Vein endothelial cell (primary cell): ENCODE measurements at places on chromosomes 7 and 10. TPM values are rescaled to one million over a fixed set of nuclear protein-coding genes. Genes with fewer than 3 reads are reported as not detected.

The LLCFC1 gene
- total RNA-seq = not detected in 2 replicates

The TRPV6 gene
- total RNA-seq = not detected in 2 replicates

The SNCG gene
- 53.1 and 60.4 TPM in 2 replicates for total RNA-seq

The WNT2 gene
- under 0.01 and 0.10 TPM in 2 replicates for total RNA-seq

The HOXA3 gene
- 1.1 and 6.5 TPM in 2 replicates for total RNA-seq

The PTEN gene
- total RNA-seq = 77.6 and 114 TPM in 2 replicates

The PIK3AP1 gene
- total RNA-seq = 0.33 and 0.38 TPM in 2 replicates

The ZNF503 gene
- 1.7 and 2.3 TPM in 2 replicates for total RNA-seq

The PRTFDC1 gene
- total RNA-seq = 7.8 and 10.9 TPM in 2 replicates

The CYP26A1 gene
- total RNA-seq = 1.3 TPM in 1 of 2 replicates, not detected in the other

The BTBD16 gene
- not detected in 2 replicates for total RNA-seq

The ARMC3 gene
- not detected in 2 replicates for total RNA-seq

The SEMA4G gene
- 1.9 and 2.9 TPM in 2 replicates for total RNA-seq

The NME8 gene
- not detected in 2 replicates for total RNA-seq

The FBXL13 gene
- 0.76 and 0.98 TPM in 2 replicates for total RNA-seq

The OPN1SW gene
- total RNA-seq = not detected in 2 replicates

The FAM221A gene
- 2.6 and 5.6 TPM in 2 replicates for total RNA-seq

The TFR2 gene
- total RNA-seq = under 0.01 and 0.38 TPM in 2 replicates

The CTTNBP2 gene
- not detected in 2 replicates for total RNA-seq

The BTRC gene
- total RNA-seq = 10.5 and 13.8 TPM in 2 replicates

The BMI1 gene
- total RNA-seq = 33.6 and 45.4 TPM in 2 replicates

The IMMP2L gene
- 6.9 TPM in 2 replicates for total RNA-seq

The CDHR3 gene
- total RNA-seq = 2.1 and 2.6 TPM in 2 replicates

The ZNF467 gene
- 2.7 and 9.5 TPM in 2 replicates for total RNA-seq

The SSC4D gene
- total RNA-seq = 0.38 and 0.65 TPM in 2 replicates

The ZPBP gene
- total RNA-seq = not detected in 2 replicates

The ZNF479 gene
- total RNA-seq = not detected in 2 replicates

The CPN1 gene
- not detected in 2 replicates for total RNA-seq

The UCN3 gene
- not detected in 2 replicates for total RNA-seq

The MOGAT3 gene
- not detected in 2 replicates for total RNA-seq

The TEX36 gene
- total RNA-seq = not detected in 2 replicates

The NPC1L1 gene
- total RNA-seq = not detected in 2 replicates

The C10orf95 gene
- not detected in 2 replicates for total RNA-seq

The NXPH1 gene
- not detected in 2 replicates for total RNA-seq

The SDK1 gene
- total RNA-seq = 0.19 and 0.65 TPM in 2 replicates

The NAT16 gene
- not detected in 2 replicates for total RNA-seq

The ABCC2 gene
- 0.65 and 0.86 TPM in 2 replicates for total RNA-seq

The MOSPD3 gene
- total RNA-seq = 12.0 and 14.4 TPM in 2 replicates

The SEMA3A gene
- total RNA-seq = 13.0 and 23.2 TPM in 2 replicates

The RBP4 gene
- not detected in 2 replicates for total RNA-seq

The PHYHIPL gene
- 0.10 TPM in 1 of 2 replicates, not detected in the other for total RNA-seq
